ENCODE measurements at places on chromosomes 7 and 10. TPM values are rescaled to one million over a fixed set of nuclear protein-coding genes. Genes with fewer than 3 reads are reported as not detected.

DNA sequence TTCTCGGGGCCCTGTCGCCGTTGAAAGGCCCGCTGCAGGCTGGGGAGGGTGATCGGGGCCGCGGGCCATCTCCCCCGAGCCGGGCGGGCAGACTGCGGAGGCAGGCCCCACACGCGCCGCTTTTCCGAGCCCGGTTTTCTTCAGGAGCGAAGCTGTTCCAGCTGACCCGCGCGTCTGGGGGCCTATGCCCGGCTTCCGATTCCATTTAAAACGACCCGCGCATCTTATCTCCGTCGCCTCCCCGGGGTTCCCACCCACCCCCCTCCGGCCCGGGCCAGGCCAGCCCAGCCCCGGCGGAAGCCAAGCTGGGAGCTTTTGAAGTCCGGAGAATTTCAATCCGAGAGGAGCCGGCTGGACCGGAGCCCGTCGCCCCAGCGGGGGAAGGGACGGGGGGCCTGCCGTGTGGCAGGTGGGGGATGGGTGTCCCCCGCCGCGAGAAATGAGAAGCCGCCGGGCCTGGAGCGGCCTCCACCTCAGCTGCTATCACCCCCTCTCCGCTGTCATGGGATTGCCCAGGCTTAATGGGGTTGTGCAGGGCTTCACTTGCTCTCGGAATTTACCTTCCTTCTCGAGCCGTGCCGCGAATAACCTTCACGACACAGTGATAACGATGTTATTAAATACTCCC lies 3.1 kb upstream of the EVX1 start:
- H3K27me3 ChIP-seq: peaks cover 51% of the 10 kb centered on the region
- no peaks in the 10 kb centered on the region for H3K36me3 ChIP-seq
- peaks cover 23% of the 10 kb centered on the region for H3K4me1 ChIP-seq
- H3K4me3 ChIP-seq: peak overlapping the region; percentile 48
- DNase-seq: no peak

Gene NPTX2
- total RNA-seq: 1.3 TPM

DNA sequence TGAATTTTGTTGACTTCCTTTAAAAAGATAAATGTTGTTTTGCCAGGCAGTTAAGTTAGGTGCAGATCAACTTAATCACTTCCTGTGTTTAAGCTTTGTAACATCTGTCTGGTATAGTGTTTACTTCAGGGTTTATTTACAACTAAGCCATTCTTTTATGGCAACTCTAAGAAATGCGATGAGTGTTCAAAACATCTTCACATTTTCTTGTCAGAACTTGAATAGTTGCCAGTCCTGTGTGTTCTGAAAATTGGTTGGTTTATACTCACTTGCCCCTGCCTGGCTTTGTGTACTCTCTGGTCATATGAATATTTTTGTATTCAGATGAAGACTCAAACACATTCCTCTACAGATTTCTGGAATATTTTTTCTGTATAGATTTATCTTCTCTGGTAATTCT lies 327.2 kb downstream of the MDFIC start:
- H3K27ac ChIP-seq: no peak overlapping the region
- H3K4me1 ChIP-seq: no peaks in the 10 kb centered on the region
- no peak for DNase-seq
- H3K4me3 ChIP-seq: no peak overlapping the region
- no peaks in the 10 kb centered on the region for H3K36me3 ChIP-seq

DNA sequence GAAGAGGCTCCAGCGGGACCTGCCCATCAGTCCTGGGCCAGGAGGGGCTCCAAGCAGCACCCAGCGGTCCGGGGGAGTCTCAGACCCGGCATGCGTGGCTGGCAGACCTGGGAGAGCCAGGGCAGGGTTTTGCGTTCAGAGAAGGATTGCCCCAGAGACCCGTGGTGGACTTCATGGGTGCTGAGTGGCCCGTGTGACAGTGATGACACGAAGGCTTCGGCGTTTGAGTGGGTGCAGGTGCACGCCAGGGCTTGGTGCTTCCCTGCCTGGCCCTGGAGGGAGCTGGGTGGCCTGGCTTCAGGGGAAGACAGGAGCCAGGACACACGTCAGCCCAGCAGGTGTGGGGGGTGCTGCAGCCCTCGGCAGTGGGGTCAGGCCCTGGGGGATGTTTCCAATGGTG lies 13.9 kb downstream of the ORAI2 start:
- no peaks in the 10 kb centered on the region for H3K27me3 ChIP-seq
- DNase-seq: no peak
- no peak overlapping the region for H3K4me3 ChIP-seq
- no peaks in the 10 kb centered on the region for H3K4me1 ChIP-seq
- H3K36me3 ChIP-seq: no peaks in the 10 kb centered on the region

Gene FLNC
- total RNA-seq: 6,311 TPM

DNA sequence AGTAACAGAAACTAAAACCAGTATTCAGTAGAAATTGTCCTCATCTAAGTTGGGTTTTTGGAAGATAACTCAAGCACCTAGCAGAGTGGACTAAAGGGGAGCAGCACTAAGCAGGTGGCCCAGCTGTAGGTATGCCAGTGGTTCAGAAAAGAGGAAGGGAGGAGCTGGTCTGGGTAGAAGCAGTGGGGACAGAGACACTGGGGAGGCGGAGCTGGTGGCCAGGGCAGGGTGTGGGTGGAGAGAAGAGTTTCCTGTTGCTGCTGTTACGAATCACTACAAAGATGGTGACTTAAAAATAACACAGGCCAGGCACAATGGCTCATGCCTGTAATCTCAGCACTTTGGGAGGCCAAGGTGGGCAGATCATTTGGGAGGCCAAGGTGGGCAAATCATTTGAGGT lies 136.2 kb downstream of the WDR11 start:
- no peaks in the 10 kb centered on the region for H3K4me1 ChIP-seq
- DNase-seq: no peak
- H3K27ac ChIP-seq: no peak overlapping the region

Gene CYTH3
- 14.5 TPM for total RNA-seq

GRCh38 chr7:152090747-152091146 lies 65.3 kb downstream of the GALNT11 start:
- no peaks in the 10 kb centered on the region for H3K4me1 ChIP-seq
- DNase-seq: no peak
- no peak overlapping the region for H3K4me3 ChIP-seq
- H3K36me3 ChIP-seq: peaks cover 5% of the 10 kb centered on the region
- no peaks in the 10 kb centered on the region for H3K27me3 ChIP-seq

Gene CCDC172
- total RNA-seq: not detected

Gene SLC39A12
- not detected for total RNA-seq
